ENCODE measurements at places on chromosomes 16 and 17. TPM values are rescaled to one million over a fixed set of nuclear protein-coding genes. Genes with fewer than 3 reads are reported as not detected.

The DHRS7C gene
- not detected for total RNA-seq

The TAT gene
- total RNA-seq = 0.10 TPM

The TLCD3B gene
- total RNA-seq = 10.2 TPM

The CNTNAP1 gene
- total RNA-seq = 19.8 TPM

The ALOX15B gene
- total RNA-seq = 0.10 TPM

The CNTNAP4 gene
- 17.3 TPM for total RNA-seq

The ABCA10 gene
- total RNA-seq = 6.5 TPM

The WNT3 gene
- total RNA-seq = 4.0 TPM

The LPCAT2 gene
- 12.8 TPM for total RNA-seq

The ANKS3 gene
- total RNA-seq = 29.0 TPM

The SECTM1 gene
- 3.3 TPM for total RNA-seq

The ASPHD1 gene
- total RNA-seq = 15.1 TPM

The PPP1R27 gene
- total RNA-seq = 0.17 TPM

The RASD1 gene
- 3.2 TPM for total RNA-seq

The SULT1A2 gene
- 2.8 TPM for total RNA-seq

GRCh38 chr16:19528666-19529065 lies 4.9 kb downstream of the CCP110 start:
- DNase-seq = no peak

DNA sequence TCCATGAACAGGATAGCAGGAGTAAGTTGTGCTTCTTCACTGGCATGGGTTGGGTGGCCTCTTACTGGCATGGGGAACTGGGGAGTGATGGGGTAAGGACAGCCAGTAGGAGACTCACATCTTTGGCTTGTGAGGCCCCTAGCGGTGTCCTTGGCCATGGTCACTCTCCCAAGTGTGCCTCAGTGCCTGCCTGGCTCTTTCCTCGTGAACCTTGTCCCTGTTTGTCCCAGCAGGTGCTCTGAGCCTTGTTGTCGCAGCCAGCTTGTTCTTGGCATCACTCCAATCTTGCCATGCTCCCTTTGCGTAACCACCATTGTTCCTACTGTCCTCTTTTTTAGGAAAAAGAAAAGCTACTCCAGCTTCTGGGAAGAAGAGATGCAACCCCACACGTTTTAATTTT lies 53.6 kb upstream of the SDK2 start:
- DNase-seq = no peak

DNA sequence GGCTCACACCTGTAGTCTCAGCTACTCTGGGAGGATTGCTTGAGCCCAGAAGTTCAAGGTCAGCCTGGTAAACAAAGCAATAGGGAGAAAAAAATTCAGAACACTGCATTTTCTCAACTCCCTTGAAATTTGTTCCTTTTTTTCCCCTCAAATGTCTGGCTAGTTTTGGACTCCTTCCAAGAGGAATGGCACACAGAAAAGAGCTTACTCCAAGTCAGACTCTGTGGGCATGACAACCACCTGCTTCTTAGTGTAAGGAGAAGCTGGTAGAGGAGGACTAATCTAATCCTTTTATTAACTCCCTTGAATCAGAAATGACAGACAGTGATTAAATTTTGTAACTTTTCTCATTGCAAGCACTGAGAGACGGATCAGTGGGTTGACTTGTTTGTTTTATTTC lies 27.9 kb upstream of the HYDIN start:
- peak; percentile 11 for DNase-seq

DNA sequence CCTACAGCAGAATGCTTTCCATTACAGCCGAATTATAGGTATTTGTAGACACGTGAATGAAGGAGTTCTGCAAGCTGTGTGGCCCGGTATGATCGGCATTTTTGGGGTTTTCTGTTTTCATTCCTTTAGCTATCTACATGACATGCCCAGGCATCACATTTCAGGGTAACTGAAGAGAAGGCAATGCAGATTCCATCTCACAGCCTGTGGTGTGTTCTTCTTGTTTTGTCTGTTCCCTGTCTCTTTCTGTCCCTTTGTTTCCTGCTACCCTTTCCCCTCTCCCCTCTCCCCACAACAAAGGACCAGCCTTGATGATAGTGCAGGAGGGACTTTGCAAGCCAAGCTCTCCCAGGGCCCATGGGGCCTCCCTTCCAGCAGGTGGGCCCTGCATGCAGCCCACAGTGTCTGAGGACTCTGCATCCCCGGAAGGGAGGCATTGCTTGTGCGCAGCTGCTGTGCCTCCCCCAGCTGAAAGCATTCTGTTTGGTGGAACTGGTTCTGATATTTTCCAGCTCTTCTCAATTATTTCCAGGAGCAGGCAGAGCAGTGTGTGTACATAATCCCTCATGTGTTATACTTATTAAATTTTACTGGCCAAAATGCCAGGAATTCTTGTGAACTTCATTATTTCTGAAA lies 207.4 kb downstream of the RPTOR start:
- DNase-seq = peak; percentile 59

- no peak for DNase-seq
Observed at GRCh38 chr16:57732714-57733113, 2.9 kb upstream of the KATNB1 start.

- no peak for DNase-seq
Observed at GRCh38 chr16:69351309-69352027, at the start of gene TMED6. TMED6 (minus strand) TSS chr16:69351786; CDS start chr16:69351753, 33 bp downstream.

DNA sequence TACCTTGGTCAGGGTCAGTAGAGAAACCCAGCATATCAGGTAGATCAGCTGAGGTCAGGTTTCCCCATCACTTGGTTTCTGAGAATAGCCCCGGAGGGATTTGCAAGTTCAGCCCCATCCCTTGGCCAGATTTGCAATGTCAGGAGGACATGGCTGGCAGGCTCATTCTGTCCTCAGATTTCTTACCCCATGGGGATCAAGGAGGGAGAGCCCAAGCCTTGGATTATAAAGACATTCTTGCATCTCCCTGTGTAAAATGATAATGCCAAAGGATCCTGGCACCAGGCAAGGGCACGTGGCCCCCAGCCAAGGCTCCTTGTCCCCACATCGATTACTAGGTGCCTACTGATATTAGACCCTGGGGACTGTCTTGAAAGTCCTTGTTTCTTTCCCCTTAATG lies 53.2 kb downstream of the MYH3 start:
- no peak for DNase-seq

- no peak for DNase-seq
Observed at GRCh38 chr16:75413951-75414350, 19.4 kb downstream of the CFDP1 start.

GRCh38 chr17:32593003-32593402 lies 106.2 kb downstream of the CDK5R1 start:
- DNase-seq = no peak

- DNase-seq = no peak
Observed at GRCh38 chr17:61591018-61591417, at the start of gene NACA2. NACA2 (minus strand) TSS chr17:61591219; CDS start chr17:61591180, 39 bp downstream.

DNA sequence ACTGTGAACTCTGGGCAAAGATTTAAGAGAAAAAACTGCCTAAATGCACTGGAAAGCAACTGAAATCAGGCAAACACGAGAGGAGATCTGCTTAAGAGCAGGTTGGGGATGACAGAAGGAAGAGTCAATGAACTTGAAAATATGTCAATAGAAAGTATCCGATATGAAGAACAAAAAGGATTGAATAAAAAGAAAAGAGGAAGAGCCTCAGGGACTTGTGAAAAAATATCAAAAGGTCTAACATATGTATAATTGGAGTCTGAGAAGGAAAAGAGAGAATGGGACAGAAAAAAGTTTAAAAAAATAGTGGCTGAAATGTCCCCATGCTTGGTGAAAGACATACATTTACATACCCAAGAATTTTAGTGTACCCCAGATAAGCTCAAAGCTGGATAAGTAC lies 195.5 kb downstream of the COPRS start:
- DNase-seq = no peak

GRCh38 chr16:89579351-89579750 lies 3.8 kb downstream of the CPNE7 start:
- no peak for DNase-seq

- no peak for DNase-seq
Observed at GRCh38 chr17:39946551-39947330, 16.1 kb upstream of the GSDMA start.

DNA sequence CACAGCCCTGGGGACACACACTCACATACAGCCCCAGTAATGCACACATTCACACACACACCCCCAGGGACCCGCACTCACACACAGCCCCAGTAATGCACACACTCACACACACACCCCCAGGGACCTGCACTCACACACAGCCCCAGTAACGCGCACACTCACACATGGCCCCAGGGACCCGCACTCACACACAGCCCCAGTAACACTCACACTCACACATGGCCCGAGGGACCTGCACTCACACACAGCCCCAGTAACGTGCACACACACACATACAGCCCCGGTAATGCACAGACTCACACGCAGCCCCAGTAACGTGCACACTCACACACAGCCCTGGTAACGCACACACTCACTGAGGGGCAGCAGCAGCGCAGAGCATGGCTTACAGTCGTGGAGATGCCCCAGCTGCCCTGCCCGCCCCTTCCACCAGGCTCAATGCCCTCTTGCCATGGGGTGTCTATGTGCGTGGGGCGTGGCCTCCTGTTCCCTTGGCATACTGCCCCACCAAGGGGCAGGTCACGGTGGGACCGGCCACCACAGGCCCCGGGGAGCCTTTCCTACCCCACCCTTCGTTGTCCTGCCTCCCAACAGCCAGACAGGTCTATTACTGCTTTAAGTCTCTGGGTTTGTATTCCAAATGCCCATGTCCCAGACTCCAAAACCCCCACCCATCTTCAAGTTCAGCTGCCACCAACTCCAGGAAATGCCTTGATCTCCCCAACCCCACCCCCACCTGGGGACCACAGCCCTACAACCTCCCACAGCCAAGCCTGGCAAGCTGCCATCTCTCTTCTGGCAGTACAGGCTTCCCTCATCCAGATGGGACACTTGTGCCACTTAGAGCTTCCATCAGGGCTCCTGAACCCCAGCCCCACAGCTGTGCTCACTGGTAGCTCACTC lies 2.7 kb downstream of the CCDC102A start:
- DNase-seq = no peak

DNA sequence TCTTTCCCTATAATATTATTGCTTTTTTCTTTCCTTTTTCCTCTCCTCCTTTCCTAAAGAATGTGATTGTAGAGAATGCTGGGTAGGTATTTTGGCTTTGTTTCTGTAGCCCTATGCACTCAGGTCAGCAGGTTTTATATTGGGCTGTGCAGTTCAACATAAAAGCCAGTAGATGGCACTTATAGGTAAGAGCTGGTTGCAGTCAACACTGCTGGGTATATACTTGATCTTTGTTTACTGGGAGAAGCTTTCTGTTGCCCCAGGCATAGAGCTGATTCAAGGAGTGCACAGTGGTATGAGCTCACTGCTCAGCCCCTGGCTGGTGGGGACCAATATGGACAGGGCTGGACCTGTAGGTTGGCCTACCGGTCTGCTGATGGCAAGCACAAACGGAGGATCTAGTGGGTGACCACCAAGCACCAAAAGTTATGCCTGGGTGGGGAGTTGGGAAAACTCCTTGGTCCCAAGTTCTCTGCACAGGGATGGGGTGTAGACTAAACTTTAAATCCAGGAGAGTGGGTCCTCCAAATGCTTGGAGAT lies 378.9 kb downstream of the PMP22 start:
- DNase-seq = no peak

DNA sequence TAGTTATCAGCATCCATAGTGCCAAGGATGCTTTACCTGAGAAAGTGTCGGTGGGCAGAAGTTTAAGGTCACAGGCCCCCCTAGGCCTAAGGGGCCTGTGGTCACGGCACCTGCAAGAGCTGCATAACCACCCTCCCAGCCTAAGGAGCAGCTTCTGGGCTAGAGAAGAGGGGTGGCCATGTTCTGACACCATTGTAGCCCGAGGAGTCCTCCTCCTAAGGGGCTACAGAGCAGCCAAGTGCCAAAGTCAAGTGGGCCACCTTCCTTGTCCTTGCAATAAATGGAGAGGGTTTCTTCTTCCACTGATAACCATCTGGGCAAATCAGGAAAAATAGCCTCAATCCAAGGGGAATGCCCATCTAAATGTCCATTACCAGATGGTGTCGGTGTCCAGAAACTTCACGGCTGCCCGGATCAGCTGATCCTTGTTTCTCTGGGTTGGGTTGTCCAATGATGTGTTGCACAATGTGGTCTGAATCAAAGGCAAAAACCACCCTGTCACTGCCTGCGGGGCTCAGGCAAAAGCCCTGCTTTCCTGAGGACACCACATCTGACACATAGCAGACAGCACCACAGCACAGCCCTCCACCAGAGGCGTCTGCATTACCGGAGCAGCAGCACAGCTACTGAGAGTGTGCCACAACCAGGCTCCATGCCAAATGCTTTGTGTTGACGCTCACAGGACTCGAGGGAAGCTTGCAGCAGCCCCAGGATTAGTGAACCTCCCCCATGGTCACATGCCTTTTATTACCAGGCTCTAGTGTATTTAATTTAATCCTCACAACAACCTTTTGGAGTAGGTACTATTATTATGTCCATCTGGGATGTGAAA lies 12.8 kb downstream of the ATPAF2 start:
- DNase-seq = no peak

DNA sequence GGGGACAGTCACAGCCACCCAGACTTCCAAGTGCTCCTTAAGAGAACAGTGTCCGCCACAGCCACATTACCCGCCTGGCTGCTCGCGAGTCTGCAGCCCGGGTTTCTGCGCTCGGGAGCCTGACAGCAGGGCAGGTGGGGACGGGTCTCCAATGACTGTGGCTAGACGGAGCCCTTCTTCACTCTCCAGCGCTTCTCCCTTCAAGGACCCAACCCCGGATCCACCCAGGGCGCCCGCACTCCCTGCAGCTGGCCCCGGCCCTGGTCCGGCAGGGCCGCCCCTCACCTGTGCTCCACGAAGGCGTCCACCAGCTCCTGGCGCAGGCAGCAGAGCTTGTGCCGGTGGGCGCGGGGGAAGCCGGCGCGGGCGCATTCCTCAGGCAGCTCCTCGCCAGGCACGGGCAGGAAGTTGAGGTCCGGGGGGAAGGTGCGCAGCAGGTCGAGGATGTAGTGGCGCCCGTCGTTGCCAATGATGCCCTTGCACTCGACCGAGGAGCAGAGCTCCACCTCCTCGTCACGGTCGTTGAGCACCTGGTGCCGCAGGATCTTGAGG lies 13.9 kb downstream of the CLUH start:
- no peak for DNase-seq

DNA sequence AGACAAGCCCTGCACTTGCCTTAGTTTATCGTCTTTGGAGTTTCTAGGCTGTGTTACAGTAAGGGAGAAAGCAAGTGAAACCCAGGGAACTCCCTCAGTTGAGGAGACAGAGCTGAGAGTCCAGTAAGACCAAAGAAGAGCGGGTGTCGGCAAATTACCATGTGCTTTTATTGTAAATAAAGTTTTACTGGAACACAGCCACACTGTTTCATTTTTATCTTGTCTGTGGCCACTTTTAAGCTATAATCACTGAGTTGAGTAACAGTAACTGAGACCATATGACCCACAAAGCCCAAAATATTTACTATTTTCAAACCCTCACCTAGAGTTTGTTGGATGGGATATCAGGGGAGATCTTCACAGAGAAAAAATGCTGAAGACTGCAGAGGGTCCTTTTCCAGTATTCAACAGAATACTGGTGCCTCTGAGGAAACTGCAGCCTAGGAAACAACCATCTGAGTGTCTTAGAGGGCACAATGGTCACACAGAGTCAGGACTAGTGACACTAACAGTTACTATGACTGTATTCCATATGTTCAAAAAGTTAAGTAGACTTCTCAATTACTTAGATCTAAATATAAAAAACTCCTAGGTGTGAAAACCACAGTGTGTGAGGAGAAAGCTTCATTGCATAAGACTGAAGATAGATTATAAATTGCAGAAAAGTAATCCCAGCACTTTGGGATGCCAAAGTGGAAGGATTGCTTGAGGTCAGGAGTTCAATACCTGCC lies 351.1 kb upstream of the TBX2 start:
- no peak for DNase-seq

GRCh38 chr17:37025847-37026530 lies 77.2 kb downstream of the AATF start:
- no peak for DNase-seq

- DNase-seq = no peak
Observed at GRCh38 chr16:10878328-10878643, 1.3 kb downstream of the CIITA start.

Data from spinal cord (tissue), 10 donors.